ENCODE measurements at places on chromosomes 7 and 10. TPM values are rescaled to one million over a fixed set of nuclear protein-coding genes. Genes with fewer than 3 reads are reported as not detected.

DNA sequence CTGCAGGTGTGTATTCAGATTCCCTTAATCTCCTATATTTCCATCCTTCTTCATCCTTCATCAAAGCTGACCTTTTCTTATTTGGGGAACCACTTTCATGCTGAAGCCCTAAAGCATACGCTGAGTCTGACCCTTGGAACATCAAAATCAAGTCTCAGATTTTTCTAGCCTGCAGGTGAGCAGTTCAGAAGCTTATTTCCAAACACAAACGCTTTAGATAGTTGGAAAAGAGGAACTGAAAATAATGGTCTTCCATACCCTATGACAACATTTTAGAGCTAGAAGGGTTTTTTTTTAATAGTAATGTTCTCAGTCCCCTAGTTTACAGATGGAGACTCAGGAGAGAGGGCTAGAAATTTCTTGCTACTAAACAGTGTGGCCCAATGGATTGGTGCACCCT is 1.6 kb upstream of the AGK start:
- H3K36me3 ChIP-seq: no peaks in the 10 kb centered on the region
- no peak overlapping the region for H3K4me3 ChIP-seq
- no peak for DNase-seq
- no peaks in the 10 kb centered on the region for H3K27me3 ChIP-seq
- no peak overlapping the region for H3K27ac ChIP-seq
- peaks cover 16% of the 10 kb centered on the region for H3K4me1 ChIP-seq

- no peaks in the 10 kb centered on the region for H3K4me1 ChIP-seq
- H3K27ac ChIP-seq: no peak overlapping the region
- no peaks in the 10 kb centered on the region for H3K27me3 ChIP-seq
Observed at GRCh38 chr7:151736403-151736909, 140.5 kb downstream of the PRKAG2 start.

- no peak for DNase-seq
- no peaks in the 10 kb centered on the region for H3K4me1 ChIP-seq
- no peak overlapping the region for H3K4me3 ChIP-seq
- no peaks in the 10 kb centered on the region for H3K36me3 ChIP-seq
- no peaks in the 10 kb centered on the region for H3K27me3 ChIP-seq
Observed at GRCh38 chr7:80264769-80265495, 130.3 kb downstream of the GNAI1 start.

GRCh38 chr10:103140469-103140868 is 52.6 kb downstream of the NT5C2 start:
- no peak overlapping the region for H3K27ac ChIP-seq
- no peaks in the 10 kb centered on the region for H3K4me1 ChIP-seq
- peaks cover 4% of the 10 kb centered on the region for H3K36me3 ChIP-seq
- H3K4me3 ChIP-seq: no peak overlapping the region
- no peak for DNase-seq
- no peaks in the 10 kb centered on the region for H3K27me3 ChIP-seq

DNA sequence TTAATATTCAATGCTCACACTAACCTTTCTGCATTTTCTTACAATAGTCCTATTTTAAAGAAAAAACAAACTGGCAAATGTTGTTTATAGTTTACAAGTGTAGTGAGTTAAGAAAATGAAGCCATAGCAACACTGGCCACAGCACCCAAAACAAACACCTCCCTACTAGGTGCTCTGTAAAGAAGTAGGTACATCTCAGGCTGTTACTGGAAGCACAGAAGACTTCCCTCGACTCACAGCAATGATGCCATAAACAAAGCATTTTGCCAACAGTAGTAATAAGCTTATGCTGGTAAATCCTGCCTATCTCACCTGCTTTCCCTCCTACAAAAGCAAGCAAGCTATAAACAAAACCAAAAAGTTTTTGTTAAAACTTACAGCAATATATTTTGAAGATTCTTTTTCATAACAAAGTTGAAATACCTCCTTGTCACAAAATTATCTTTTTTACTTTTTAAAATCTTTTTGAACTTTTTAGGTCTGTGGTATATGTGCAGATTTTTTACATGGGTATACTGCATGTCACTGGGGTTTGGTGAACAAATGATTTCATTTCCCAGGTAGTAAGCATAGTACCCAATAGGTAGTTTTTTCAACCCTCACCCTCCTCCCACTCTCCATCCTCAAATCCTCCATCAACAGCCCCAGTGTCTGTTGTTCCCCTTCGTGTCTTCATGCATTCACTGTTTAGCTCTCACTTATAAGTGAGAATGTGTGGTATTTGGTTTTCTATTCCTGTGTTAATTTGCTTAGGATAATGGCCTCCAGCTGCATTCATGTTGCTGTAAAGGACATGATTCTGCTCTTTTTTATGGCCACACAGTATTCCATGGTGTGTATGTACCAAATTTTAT is 28.4 kb downstream of the COA1 start:
- no peaks in the 10 kb centered on the region for H3K36me3 ChIP-seq
- no peaks in the 10 kb centered on the region for H3K27me3 ChIP-seq
- H3K4me1 ChIP-seq: peaks cover 38% of the 10 kb centered on the region
- H3K4me3 ChIP-seq: no peak overlapping the region
- no peak overlapping the region for H3K27ac ChIP-seq

DNA sequence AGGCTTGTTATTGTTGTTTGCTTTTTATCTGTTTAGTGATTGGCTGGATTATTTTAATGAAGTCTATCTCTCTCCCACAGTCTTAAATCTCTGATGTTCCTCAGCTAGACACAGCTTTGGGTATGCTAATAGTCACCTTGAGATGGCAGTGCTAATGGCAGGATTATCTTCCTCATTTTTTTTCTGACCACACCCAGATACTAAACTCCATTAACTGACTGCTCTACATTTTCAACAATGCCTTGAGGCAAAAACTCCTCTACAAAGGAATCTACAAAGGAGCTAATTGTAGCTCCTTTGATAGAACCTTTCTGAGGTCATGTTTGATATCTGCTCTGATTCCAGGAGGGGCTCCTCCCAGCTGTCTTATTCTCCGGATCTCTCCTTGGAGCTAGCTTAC is 122.6 kb downstream of the HBP1 start:
- H3K27me3 ChIP-seq: no peaks in the 10 kb centered on the region
- no peak overlapping the region for H3K27ac ChIP-seq
- DNase-seq: no peak

- H3K36me3 ChIP-seq: peaks cover 7% of the 10 kb centered on the region
- peaks cover 28% of the 10 kb centered on the region for H3K4me1 ChIP-seq
- H3K27me3 ChIP-seq: no peaks in the 10 kb centered on the region
- H3K4me3 ChIP-seq: peak overlapping the region; percentile 87
Observed at GRCh38 chr10:89301232-89301631, 614 bp upstream of the IFIT2 start.

- H3K36me3 ChIP-seq: no peaks in the 10 kb centered on the region
- H3K4me3 ChIP-seq: peak overlapping the region; percentile 59
- H3K27ac ChIP-seq: no peak overlapping the region
- DNase-seq: no peak
- H3K4me1 ChIP-seq: peaks cover 6% of the 10 kb centered on the region
Observed at GRCh38 chr7:158957510-158957906, 101.2 kb downstream of the DYNC2I1 start.

GRCh38 chr7:151507806-151508205 is 11.9 kb downstream of the RHEB start:
- H3K36me3 ChIP-seq: no peaks in the 10 kb centered on the region
- H3K4me3 ChIP-seq: no peak overlapping the region

NRG3 gene
- not detected for total RNA-seq

TRIM50 gene
- not detected for total RNA-seq

CEP55 gene
- total RNA-seq: 41.2 TPM

GDF2 gene
- not detected for total RNA-seq

HABP2 gene
- total RNA-seq: not detected

GJD4 gene
- not detected for total RNA-seq

Data from CD8-positive, alpha-beta memory T cell (primary cell).